AG10803 (cell line): ENCODE measurements at places on chromosomes 7 and 10.

DNA sequence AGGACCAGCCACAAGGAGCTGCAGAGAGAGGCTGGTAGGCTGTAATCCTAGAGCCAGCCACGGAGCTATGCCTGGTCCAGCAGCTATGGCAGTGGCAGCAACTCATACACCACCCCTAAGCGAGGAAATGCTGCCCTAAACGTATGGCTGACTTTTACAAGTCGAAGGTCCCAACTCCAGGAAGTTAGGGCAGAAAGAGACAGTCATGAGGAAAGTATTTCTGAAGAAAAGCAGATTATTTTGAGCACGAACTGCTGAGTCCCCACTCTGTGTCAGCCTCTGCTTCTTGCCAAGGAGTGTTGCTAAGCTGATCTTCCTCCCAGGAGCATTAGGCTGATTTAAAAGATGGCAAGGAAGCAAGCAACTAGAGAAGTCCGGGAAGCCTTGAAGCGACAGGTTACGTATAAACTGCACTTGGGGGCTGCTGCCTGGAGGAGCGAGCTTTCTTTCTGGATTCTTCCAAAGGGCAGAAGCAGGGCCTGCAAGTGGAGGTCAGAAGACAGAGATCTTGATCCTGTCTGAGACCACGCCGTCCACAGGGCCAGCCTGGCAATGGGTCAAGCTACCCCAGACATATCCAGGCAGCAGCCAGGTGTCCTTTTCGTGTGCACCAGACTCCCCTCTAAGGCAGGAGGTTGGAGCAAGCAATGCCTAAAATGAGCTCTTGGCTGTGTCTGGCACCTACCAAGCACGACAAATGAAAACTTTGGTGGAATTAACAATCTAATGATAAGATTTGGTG lies 39.4 kb downstream of the PLXNA4 start:
- peak; percentile 57 for DNase-seq

GRCh38 chr10:75403144-75403938 lies 1.8 kb upstream of the ZNF503 start:
- DNase-seq, result peak; percentile 28

- DNase-seq, result no peak
Measured at GRCh38 chr10:75037171-75038153, 74.0 kb upstream of the SAMD8 start.

DNA sequence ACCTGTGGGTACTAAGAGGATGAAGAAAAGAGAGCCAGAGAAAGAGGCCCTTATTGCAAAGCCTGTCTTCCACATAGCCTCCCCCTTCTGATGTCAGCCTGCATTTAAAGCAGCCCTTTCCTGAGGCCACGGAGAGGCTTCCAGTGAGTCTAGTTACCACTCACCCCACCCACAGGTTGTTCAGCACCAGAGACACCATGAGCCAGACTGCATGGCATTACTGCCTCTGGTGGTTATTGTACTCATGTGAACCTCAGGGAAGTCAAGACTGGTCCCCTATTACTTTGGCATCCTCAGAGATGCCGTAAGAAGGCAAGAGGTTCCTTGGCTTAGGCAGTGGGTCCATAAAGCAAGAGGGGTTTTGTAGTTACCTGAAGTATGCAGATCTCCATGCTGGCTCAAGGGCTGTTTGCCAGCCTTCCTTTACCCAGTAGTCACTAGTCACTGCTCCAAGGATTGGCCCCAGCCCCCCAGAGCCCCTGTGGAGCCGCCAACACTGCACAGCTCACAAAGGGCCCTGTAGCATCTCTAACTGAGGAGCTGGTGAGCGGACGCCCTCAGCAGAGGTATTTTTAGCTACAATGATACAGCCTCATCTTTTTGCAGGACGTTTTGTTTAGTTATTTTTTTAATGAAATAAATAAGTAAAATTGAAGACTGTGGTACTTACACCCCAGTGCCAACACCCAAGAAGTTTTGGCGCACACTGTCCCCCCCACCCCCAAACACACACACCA lies 20.7 kb downstream of the LRRC4 start:
- no peak for DNase-seq

DNA sequence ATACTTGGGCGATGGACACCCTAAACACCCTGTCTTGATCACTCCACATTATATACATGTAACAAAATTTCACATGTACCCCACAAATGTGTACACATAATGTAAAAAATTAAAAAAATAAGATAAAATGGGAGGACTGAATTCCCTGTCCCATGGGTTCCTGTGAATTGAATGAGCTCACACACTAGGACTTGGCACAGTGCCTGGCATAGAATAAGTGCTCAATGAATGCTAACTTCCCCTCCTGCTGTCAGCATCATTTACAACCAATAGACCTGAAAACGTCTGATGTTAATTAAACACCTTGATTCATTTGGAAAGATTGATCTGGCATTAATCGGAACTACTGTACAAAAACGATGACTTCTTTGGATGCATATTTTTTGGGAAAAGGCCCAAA lies 117.3 kb upstream of the ZNF438 start:
- no peak for DNase-seq

GRCh38 chr10:103231047-103231551 lies 14.6 kb upstream of the RPEL1 start:
- peak; percentile 97 for DNase-seq

DNA sequence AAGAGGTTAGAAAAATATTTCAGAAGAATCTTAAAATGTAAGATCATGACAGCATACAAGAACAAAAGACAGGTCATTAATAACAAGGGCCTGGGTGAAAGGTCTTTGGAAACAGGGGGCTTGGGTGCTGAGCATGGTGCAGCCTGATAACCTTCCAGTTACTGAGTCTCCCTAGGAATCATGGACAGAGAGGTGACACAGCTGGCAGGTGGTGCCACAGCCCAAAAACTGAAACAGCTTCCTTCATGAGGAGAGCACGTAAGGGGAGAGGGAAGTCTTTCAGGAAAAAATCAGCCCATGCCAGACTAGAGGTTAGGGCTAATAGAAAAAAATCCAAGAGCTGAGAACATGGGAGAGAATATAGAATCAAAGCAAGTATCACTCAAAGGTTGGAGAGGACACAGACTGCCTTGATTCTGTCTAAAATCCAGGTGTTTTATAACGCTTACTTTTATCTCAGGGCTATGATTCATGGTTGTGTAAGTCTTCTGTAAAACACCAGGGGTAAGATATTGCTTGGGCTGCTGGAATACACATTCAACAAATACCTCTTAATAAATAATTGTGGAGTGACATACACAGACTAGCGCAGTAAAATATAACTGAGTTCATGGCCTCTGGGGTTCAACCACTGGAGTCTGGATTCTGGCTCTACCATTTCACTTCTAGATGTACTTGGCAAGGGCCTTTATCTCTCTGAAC lies 88.1 kb downstream of the SEMA3C start:
- no peak for DNase-seq

- DNase-seq, result no peak
Measured at GRCh38 chr7:7231000-7231399, 48.7 kb downstream of the C1GALT1 start.

- peak; percentile 77 for DNase-seq
Measured at GRCh38 chr10:69884024-69884367, 82.3 kb downstream of the COL13A1 start.

- peak; percentile 100 for DNase-seq
Measured at GRCh38 chr10:126867567-126868365, 37.5 kb upstream of the DOCK1 start.

DNA sequence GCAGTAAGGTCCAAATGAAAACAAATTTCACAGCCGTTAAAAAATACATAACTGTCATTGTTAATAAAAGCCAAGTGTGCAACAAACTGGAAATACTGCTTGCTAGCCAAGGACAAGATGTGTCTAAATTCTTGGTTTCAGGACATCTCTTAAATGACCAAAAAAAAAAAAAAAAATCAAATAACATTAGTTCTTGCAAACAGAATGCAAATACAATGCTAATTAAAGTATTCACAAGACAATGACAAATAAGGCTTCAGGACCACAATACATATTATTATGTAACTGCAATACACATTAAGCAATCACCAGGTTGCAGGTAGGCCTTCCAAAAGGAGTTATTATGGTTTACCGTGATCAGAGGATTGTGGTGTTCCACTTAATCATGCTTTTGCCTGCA lies 3.6 kb downstream of the ARHGAP21 start:
- DNase-seq, result no peak

DNA sequence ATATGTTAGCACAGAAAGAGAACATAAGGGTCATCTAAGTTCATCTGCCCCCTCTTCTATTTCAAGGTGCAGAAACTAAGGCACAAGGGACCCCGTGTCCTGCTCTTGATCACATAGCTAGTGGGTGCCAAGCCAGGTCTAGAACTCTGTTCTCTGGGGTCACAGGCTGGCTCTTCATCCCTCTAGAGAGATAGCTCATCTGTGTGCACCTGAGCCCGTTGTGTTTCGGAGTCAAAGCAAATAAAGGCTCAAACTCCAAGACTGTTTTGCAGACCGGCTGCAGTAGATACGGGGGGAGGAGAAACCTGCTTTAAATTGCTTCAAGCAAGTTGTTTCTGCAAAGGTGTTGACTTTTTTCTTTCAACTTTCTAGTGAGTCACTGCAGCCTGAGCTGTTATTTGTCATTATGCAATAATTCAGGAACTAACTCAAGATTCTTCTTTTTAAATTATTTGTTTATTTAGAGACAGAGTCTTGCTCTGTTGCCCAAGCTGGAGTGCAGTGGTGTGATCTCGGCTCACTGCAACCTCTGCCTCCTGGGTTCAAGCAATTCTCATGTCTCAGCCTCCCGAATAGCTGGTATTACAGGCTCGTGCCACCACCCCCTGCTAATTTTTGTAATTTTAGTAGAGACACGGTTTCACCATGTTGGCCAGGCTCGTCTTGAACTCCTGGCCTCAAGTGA lies 6.5 kb downstream of the BLVRA start:
- DNase-seq, result no peak

DNA sequence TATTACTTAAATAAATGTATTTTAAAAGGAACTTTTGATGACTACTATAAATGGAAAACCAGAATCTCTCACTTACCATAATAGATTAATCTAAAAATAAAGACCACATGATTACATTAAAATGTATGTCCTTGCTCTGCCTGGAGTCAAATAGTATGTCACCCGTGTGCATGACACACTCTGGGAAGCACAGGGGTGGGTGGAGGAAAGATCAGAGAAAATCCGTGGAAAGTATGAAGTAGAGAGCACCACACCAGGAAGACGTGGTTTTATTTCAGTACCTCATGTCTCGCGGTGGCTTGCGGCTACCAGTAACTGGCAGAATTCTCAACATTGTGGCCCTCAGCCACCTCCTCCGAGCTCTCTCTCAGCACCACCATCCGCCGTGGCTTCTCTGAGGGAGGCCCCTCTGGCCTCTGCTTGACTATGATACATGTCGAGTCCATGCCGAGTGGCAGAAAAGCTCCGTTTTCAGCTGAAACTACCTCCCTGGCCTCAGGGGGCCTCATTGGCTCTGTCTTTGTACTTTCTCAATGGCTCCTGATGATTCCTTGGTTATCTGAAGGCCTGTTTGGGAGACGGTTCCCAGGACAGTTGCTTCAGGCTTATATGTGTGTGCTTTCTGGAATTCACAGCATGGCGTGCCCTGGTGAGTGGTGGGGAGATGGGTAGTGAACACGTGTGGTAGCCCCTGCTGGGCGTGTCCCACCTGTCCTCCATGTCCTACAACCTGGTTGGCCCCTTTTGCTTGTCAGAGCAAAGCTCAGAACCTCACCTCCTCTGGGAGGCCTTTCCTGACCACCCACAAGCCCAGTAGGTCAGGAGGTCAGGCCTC lies 49.8 kb downstream of the LHPP start:
- no peak for DNase-seq

GRCh38 chr10:114953047-114953446 lies 15.1 kb downstream of the TRUB1 start:
- DNase-seq, result no peak

GRCh38 chr7:134782121-134782623 lies 2.7 kb downstream of the CALD1 start:
- peak; percentile 55 for DNase-seq

- DNase-seq, result no peak
Measured at GRCh38 chr10:8498881-8499280, 444.4 kb downstream of the GATA3 start.

GRCh38 chr10:56231436-56231835 lies 129.6 kb downstream of the ZWINT start:
- no peak for DNase-seq

DNA sequence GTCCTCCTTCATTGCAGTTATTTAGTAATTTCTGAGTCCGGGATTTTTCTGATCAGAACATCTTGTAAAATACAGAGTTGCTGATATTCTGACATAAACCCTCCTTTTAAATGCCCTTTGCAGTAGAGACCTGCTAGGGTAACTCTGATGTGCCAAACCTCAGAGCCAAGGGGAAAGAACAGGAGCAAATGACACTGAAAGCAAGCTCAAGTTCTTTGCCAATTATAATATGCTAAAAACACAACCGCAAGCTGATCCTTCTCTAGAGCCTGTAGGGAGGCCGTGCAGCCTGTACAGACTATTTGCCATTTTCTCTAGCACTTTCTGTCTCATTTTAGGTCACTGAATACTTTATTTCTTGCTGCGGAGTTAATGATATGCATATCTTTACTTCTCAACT lies 240.4 kb downstream of the CAMK1D start:
- DNase-seq, result no peak

- DNase-seq, result no peak
Measured at GRCh38 chr10:129424978-129425377, 42.1 kb upstream of the MGMT start.

- DNase-seq, result no peak
Measured at GRCh38 chr7:37364856-37365255, 83.8 kb downstream of the ELMO1 start.

DNA sequence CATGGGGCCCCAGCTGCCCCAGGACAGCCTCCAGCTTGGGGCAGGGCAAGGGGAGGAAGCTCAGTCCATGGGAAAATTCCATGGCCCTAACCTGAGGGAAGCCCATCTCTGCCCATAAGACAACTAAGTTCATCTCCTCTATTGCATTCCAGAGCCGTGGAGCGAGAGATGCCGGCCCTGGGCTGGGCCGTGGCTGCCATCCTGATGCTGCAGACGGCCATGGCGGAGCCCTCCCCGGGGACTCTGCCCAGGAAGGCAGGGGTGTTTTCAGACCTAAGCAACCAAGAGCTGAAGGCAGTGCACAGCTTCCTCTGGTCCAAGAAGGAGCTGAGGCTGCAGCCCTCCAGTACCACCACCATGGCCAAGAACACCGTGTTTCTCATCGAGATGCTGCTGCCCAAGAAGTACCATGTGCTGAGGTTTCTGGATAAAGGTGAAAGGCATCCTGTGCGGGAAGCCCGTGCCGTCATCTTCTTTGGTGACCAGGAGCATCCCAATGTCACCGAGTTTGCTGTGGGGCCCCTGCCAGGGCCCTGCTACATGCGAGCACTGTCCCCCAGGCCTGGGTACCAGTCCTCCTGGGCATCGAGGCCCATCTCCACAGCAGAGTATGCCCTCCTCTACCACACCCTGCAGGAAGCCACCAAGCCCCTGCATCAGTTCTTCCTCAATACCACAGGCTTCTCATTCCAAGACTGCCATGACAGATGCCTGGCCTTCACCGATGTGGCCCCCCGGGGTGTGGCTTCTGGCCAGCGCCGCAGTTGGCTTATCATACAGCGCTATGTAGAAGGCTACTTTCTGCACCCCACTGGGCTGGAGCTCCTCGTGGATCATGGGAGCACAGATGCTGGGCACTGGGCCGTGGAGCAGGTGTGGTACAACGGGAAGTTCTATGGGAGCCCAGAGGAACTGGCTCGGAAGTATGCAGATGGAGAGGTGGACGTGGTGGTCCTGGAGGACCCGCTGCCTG lies 4.3 kb downstream of the AOC1 start:
- DNase-seq, result no peak
